ENCODE measurements at places on chromosomes 12 and 14.

- no peak for DNase-seq
Measured at GRCh38 chr14:32014498-32014897, 62.6 kb upstream of the ARHGAP5 start.

DNA sequence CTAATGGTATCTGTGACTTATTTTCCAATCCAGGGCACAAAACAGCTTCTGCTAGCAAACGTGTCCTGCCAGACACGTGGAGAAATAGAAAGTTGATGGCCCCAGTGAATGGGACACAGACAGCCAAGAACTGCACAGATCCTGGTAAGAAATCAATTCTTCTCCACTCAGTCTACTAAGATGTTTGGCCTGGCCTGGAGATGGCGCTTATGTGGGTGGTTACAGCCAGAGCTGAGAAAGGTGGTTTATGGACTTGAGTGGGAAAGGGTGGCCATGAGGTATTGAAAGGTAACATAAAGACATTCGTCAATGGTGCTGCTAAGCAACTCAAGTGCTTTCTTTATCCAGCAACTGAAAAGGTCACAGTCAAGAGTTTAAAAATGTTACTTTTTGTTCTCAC is 2.9 kb downstream of the SLC24A4 start:
- no peak for DNase-seq

GRCh38 chr14:102029956-102030355 is 56.9 kb downstream of the HSP90AA1 start:
- no peak for DNase-seq

DNA sequence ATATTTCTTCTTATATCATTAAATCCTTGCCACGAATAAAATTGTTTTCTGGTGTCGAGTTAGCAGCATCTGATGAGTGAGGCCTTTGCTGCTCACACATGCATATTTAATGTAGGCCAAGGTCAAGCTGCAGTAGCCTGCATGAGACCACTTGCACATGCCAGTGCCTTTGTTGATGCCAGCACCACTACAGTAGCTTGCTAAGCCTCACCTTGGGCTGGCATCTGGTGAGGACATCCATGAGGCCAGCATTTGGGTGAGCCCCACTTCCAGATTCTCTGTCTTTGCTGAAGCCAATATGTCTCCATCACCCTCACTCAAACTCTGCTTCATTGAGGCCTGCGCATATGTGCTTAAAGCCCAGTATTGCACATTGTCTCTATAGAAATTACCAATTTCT is 8.0 kb downstream of the CCDC59 start:
- DNase-seq: no peak

DNA sequence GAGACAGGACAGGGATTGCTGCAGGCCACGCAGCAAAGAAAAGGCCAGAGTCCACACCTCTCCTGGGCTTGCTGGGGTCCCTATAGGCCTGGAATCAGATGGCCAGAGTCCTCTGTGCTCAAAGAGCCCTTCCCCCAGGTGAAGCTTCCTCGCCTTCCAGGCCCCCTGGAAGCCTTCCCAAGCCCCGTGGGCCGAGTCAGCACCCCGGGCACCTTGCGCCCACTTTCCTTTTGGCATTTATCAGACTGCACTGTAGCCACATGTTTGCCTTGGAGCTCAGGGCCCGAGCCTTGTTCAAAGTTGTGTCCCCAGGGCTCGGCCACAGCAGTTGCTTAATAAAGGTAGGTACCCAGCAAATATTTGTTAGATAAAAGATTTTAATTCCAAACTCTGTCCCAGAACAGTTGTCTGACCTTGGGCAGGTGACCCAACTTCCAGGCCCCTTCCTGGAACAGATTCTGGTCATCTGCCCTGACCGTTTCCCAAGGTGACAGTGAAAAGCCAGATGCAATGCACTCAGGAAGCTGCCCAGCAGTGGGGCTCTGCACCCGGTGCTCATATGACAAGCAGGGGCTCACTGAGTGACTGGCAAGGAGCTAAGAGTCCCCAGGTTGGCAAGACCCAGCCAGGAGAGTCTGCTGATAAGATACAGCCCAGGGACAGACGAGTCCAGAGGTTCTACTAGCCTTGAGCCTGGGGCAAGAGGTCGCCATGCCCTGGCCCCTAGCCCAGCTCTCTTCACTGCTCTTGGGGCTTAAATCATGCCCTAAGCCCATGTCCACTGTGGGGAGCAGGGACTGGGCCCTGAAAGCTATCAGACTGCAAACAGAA is 81.2 kb downstream of the PITPNM2 start:
- DNase-seq: no peak

GRCh38 chr14:59538936-59539335 is 37.7 kb downstream of the CCDC175 start:
- no peak for DNase-seq

DNA sequence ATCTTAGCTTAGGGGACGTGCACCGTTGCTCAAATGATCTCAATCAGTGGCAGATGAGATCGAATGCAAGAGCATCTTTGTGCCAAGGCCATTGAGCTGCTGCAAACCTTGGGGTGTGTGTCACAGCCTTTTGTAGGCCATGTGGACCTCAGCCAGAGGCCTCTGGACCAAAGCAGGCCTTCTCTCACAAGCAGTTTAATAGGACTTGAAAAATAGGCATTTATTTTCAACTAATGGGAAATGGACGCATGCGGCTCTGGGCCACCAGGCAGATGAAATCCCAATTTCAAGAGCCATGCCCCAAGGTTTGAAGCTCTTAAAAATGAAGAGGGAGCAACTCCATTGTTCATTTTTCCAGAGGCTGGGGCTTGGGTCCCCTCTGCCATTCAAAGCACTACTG is 87.3 kb downstream of the TTC7B start:
- DNase-seq: no peak

DNA sequence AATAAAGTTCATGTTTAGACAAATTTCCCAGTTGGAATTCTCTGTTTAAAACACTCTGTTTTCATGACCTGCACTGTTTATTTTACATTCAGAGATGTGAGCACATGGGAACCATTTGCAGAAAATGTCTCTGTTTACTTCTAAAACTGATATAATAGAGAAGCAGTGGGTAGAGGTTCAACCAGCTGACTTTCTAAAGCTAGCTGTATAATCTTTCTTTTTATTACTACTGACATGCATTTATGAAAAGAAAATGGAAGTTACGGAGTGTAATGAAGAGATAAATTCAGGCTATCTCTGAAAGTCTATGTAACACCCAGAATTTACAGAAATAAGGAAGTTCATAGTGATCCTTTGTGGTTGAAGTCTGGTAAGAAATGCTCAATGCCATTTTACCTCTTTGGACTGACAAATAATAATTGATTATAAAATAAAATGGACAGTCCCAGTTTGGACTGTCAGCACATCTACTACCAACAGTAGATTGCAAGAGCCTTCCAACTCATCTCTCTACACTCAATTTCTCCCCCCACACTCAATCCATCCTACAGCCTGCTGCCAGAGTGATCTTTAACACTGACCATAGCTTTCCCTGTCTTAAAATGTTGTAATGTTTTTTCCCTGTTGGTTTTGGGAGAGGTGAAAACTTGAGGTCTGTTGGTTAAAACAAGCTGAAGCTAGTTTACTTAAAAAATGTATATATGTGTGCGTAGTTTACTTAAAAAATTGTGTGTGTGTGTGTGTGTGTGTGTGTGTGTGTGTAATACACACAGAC is 137.4 kb downstream of the AEBP2 start:
- no peak for DNase-seq

DNA sequence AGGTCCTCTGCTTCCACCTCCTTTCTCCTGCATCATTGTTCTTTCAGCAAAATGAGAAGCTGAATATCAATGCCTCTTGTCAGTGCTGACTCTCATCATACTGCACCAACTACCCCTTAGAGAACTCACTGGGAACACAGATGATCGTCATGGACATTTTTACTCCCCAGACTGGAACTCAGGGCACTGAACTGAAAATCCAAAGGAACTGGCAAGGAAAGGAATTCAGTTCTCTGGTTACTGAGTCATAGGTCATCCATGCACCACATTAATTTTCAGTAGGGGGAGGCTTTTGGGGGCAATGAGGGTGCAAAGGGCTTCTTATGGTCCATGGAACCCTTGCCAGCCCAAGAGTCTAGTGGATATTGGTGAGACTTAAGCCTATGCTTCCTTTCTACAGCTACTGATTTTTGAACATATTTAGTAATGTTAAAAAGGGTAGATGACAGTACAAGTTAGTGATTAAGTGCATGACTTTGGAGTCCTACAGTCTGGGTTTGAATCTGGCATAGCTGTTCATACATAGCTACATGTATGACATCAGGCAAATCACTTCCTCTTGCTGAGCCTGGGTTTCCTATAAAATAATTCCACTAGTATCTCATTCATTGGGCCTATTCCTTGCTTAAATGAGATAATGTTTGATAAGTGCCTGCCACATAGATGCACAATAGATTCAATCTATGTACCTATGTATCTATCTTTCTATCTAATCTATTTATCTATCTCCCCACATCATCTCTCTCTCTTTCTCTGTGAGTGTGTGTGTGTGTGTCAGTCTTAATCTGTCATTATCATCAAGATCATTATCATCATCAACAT is 29.2 kb downstream of the BBS10 start:
- no peak for DNase-seq

DNA sequence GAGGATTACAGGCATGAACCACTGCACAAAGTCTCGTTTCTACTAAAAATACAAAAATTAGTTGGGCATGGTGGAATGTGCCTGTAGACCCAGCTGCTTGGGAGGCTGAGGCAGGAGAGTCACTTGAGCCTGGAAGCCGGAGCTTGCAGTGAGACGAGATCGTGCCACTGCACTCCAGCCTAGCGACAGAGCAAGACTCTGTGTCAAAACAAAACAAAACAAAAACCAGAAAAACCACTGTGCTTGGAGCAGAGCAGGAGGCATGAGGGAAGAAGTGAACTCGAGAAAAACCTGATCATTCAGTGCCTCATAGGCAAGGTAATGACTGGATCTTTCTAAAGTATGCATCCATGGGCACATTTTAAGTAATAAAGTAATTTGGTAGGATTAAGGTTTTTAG is 487.8 kb downstream of the KCNH5 start:
- no peak for DNase-seq

DNA sequence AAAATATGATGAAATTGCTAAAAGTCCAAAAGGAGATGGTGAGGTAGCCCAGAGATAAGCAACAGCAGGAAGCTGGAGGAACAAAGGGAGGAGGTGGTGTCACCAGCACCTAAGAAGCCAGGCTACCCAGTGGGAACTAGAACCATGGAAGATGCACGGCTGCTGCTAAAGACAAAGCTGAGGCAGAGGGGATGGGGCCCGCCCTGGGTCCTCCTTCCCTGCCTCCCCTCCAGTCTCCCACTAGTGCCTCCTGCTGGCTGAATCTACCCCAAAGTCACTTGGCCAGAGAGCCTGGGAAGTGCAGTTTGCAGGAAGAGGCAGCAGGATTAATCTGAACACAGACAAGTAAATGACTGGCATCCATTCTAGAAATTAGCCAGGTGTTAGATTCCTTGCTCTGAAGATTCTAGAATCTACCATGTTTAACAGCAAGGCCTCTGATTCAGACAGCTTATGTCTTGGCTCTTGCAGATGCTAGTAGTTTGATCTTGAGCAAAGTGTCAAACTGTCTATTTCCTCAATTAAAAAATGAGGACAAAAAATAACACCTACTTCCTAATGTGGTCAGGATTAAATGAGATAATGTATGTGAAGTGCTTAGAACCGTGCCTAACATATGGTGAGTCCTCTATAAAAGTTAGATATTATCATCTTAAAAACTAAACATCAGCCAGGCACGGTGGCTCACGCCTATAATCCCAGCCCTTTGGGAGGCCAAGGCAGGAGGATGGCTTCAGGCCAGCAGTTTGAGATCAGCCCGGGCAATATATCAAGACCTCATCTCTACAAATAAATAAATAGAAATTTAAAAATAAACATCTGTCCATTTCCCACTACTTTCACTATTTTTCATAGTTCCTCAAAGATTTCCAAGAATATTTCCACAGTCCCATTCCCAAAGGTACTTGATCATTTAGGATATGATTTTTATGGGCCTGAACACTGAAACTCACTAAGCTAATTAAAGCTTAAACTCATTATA is 5.8 kb upstream of the LRP10 start:
- DNase-seq: no peak

- DNase-seq: no peak
Measured at GRCh38 chr12:58695263-58695662, 225.0 kb downstream of the LRIG3 start.

GRCh38 chr12:12759234-12759915 is 26.1 kb upstream of the APOLD1 start:
- DNase-seq: no peak

GRCh38 chr12:128797119-128798118 is 26.3 kb downstream of the SLC15A4 start:
- DNase-seq: no peak

GRCh38 chr12:16187660-16188059 is 89.8 kb downstream of the SLC15A5 start:
- no peak for DNase-seq

- DNase-seq: no peak
Measured at GRCh38 chr14:104558231-104559027, 21.1 kb upstream of the C14orf180 start.

DNA sequence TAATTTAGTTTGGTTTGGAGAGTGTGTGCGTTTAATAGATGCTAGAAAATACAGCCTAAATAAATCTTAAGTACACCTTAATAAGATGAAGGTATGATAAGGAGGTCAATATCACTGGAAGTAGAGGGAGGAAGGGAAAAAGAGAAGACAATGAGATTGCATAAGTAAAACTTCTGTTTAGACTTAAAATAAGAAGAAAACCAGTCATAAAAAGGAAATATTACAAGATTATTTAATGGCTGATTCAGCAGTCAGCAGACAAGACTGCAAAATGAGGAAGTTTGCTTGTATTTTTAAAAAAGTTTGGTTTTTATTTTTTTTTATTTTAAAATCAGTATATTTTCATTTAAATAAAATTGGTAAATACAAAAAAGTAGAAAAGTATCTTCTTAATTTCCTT is 3.2 kb downstream of the SLC38A6 start:
- DNase-seq: no peak

DNA sequence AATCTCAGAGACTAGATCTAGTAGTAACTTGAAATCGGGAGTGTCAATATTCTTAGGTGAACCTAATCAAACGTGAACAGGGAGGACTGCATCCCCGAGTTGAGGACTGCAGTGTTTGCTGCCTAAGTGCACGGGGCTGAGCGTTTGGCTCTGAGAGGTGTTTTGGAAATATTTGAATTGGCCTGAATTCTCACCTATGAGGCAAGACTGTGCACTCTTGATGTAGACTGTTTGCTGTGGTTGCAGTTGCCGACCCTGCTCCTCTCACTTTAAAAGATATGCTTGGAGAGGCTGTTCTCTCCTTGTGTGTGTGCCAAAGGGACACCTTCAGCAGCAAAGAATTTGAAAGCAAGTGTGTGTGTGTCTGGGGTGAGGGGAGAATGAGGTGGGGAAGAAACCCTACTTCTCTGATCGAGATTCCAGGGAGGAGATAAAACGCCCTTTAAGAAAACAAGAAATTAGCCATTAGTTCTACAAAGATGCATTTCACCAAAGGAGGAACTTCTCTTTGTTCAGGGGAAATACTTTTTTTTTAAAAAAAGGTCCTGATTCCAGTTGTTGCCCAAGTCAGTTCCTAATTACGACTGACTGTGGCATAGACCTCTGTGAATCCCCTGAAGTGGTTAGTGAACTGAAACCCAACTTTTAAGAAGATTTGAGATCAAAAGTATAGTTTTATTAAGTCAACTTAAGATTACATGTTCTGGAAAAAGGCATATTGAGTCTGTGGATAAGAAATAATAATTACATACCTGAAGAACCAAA is 106.6 kb downstream of the DYRK2 start:
- DNase-seq: no peak

GRCh38 chr12:42144158-42144407 is 591 bp downstream of the GXYLT1 start:
- no peak for DNase-seq

GRCh38 chr12:3712209-3712992 is 40.5 kb downstream of the CRACR2A start:
- no peak for DNase-seq

- no peak for DNase-seq
Measured at GRCh38 chr14:50846226-50846880, 15.4 kb upstream of the NIN start.

GRCh38 chr12:89350630-89351488 is 1.4 kb downstream of the DUSP6 start:
- no peak for DNase-seq
